ENCODE measurements at places on chromosomes 7 and 10. TPM values are rescaled to one million over a fixed set of nuclear protein-coding genes. Genes with fewer than 3 reads are reported as not detected.

- no peak for DNase-seq
Measured at GRCh38 chr10:34674176-34674575, 140.9 kb downstream of the PARD3 start.

Gene PILRA
- total RNA-seq, result not detected

Gene ARHGAP19
- 10.3 TPM for total RNA-seq

Gene CACNA2D1
- total RNA-seq, result 40.4 TPM
